Esophagus mucosa (tissue), 1 donor: ENCODE measurements at places on chromosomes 4 and X. TPM values are rescaled to one million over a fixed set of nuclear protein-coding genes. Genes with fewer than 3 reads are reported as not detected.

ADGRL3 gene
- 4.1 TPM for total RNA-seq

- ATAC-seq = no peak
Measured at GRCh38 chr4:6226506-6226905, 26.2 kb upstream of the JAKMIP1 start.

CT83 gene
- not detected for total RNA-seq

GRCh38 chr4:140168474-140168873 is 14.5 kb upstream of the MAML3 start:
- ATAC-seq = no peak

RHOXF1 gene
- not detected for total RNA-seq

GRCh38 chr4:110705440-110705782 is 82.5 kb upstream of the PITX2 start:
- no peak for ATAC-seq

DNA sequence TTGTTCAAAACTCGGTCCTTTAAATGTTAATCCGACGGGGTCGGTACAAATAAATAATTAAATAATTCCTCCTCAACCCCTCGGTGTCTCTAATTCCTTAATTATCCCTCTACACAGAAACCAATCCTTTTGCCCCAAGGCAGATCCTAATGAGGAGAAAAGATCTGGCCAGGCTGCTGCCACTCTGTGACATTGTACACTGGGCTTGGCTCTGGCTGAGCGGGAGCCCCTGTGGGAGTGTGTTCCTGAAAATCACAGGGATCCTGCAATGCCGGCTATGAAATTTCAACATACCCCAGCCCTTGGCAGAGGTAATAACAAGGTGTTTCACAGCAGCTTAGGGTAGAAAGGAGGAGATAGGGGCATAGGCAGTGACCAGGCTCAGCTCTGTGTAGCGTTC is 96.0 kb downstream of the DHRSX start:
- ATAC-seq = no peak

DNA sequence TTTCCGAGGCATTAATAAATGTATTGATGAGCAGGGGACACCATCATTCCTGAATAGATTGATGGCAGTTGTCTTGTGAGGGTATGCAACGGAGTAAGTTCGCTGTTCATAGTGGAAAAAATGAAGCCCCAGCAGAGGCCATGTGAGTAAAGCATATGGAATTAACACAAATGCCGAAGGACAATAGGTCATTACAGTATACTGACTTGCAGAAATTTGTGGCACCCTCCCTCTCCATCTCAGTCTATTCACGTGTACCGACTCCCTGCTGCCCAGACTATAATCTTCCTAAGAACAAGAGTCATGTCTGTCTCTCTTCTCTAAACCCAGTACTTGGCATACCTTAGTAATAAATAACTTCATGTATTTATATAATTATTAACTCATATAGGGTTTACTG is 47.1 kb upstream of the PCDH10 start:
- ATAC-seq = no peak

DNA sequence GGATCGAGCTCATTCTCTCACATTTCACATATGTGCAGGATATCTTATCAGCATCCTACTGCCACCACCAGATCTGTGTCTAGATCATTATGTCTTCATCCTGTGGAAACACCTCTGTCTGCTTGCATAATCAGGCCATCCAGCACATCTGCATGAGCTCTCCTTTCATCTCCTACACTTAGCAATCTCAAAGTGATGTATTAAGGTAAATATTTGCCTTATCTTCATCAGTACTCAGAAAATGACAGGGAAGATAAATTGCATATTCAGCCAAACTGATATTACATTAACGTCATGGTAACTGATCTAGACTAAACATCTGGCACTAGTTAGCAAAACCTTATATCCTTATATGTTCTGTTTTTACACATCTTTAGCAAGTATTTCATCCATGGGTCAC is 207.3 kb upstream of the PABPC4L start:
- ATAC-seq = no peak
